ENCODE measurements at places on chromosomes 6 and 20. TPM values are rescaled to one million over a fixed set of nuclear protein-coding genes. Genes with fewer than 3 reads are reported as not detected.
A peak's percentile ranks its signal among the peaks of the same experiment; 100 is the strongest.

RTEL1 gene
- 36.5 TPM for total RNA-seq

GRCh38 chr20:50724851-50725723 is 6.3 kb upstream of the PARD6B start:
- DNase-seq = peak; percentile 36
- H3K36me3 ChIP-seq = no peaks in the 10 kb centered on the region
- H3K27me3 ChIP-seq = no peaks in the 10 kb centered on the region
- no peak overlapping the region for H3K4me3 ChIP-seq
- H3K4me1 ChIP-seq = peaks cover 2% of the 10 kb centered on the region

DNA sequence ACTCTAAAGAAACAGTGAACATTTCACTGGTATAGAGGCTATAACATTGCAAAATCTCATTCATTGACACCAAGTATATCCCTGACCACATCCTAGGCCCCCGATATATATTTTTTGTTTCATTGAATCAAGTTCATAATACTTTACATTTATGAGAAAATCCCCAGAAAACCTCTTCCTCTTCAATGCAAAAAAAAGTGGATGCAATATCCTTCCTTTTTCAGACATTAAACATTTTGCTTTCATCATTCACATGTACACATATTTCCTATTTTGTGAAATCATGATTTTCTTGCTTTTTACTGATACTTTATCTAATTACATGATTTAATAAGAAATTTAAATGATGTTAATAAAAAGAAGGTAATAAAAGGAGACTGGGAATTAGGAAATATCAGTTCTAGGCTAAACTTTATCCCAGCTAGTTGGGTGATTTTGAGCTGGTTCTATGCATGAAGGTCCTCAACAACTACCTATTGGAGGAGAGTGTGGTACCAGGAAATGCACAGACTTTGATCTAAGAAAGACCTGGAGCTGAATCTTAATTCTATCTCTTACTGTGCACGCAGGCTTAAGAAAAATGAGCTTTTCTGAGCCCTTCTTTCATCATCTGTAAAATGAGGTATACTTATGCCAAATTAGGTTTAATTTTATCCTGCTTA is 4.9 kb downstream of the SYNE1 start:
- no peaks in the 10 kb centered on the region for H3K36me3 ChIP-seq
- no peak overlapping the region for H3K27ac ChIP-seq
- H3K4me3 ChIP-seq = no peak overlapping the region

DNA sequence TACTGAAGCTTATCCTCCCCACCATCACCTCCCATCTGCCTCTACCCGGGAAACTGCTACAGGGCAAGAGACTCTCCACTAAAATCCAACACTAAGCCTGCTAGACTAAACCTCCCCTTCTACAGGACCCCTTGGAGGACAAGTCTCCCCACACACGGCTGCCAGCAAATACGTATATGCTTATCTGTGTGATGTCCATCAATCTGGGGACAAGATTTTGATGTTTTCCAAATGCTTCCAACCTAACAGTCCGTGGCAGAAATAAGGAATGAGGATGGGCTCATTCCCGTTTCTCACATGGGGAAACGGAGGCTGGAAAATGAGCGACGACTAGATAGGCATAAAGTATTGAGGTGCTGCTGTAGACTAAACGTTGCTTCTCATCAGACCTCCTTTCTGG is 1.8 kb downstream of the KCNK5 start:
- no peak for DNase-seq
- no peaks in the 10 kb centered on the region for H3K27me3 ChIP-seq
- peak overlapping the region; percentile 90 for H3K4me3 ChIP-seq
- H3K4me1 ChIP-seq = peaks cover 30% of the 10 kb centered on the region
- H3K27ac ChIP-seq = no peak overlapping the region

- DNase-seq = no peak
- no peak overlapping the region for H3K4me3 ChIP-seq
- H3K27ac ChIP-seq = no peak overlapping the region
- H3K4me1 ChIP-seq = no peaks in the 10 kb centered on the region
- H3K27me3 ChIP-seq = no peaks in the 10 kb centered on the region
These were observed 79.2 kb downstream of the STXBP5 start for GRCh38 chr6:147283460-147283859.

DNA sequence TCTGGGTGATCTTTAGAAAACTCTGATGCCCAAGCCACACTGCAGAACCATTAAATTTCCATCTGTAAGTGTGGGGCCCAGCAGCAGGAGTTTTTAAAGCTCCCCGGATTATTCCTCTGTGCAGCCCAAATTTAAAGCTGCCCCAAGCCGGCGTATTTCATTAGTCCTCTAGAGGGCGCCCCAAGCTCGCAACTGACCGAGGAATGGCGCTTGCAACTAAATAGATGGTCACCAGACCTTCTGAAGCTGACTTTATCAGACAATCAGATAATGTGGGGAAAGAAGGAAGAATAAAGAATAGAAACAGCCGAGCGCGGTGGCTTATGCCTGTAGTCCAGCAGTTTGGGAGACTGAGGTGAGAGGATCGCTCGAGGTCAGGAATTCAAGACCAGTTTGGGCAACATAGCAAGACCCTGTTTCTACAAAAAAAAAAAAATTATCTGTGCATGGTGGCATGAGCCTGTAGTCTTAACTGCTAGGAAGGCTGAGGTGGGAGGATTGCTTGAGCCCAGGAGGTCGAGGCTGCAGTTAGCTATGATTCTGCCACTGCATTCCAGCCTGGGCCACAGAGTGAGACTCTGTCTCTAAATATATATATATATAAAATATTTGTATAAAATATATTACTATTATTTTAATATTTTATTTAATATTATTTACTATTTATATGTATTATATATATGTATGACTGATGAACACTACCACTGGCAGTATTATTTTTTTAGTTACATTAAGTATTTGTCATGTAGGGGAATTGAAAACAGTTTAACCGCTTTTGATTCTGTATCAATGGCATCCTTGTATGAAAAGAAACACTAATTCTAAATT is 56.0 kb downstream of the OTOR start:
- DNase-seq = peak; percentile 67
- no peak overlapping the region for H3K27ac ChIP-seq
- no peak overlapping the region for H3K4me3 ChIP-seq
- no peaks in the 10 kb centered on the region for H3K36me3 ChIP-seq
- peaks cover 2% of the 10 kb centered on the region for H3K4me1 ChIP-seq

GRCh38 chr20:22305381-22305780 is 279.0 kb downstream of the FOXA2 start:
- DNase-seq = no peak
- no peak overlapping the region for H3K27ac ChIP-seq
- no peaks in the 10 kb centered on the region for H3K4me1 ChIP-seq
- H3K36me3 ChIP-seq = no peaks in the 10 kb centered on the region

- peak; percentile 28 for DNase-seq
- no peak overlapping the region for H3K4me3 ChIP-seq
- H3K4me1 ChIP-seq = no peaks in the 10 kb centered on the region
- H3K27me3 ChIP-seq = no peaks in the 10 kb centered on the region
- no peak overlapping the region for H3K27ac ChIP-seq
These were observed 197.0 kb downstream of the DLL1 start for GRCh38 chr6:170093658-170094596.

DNA sequence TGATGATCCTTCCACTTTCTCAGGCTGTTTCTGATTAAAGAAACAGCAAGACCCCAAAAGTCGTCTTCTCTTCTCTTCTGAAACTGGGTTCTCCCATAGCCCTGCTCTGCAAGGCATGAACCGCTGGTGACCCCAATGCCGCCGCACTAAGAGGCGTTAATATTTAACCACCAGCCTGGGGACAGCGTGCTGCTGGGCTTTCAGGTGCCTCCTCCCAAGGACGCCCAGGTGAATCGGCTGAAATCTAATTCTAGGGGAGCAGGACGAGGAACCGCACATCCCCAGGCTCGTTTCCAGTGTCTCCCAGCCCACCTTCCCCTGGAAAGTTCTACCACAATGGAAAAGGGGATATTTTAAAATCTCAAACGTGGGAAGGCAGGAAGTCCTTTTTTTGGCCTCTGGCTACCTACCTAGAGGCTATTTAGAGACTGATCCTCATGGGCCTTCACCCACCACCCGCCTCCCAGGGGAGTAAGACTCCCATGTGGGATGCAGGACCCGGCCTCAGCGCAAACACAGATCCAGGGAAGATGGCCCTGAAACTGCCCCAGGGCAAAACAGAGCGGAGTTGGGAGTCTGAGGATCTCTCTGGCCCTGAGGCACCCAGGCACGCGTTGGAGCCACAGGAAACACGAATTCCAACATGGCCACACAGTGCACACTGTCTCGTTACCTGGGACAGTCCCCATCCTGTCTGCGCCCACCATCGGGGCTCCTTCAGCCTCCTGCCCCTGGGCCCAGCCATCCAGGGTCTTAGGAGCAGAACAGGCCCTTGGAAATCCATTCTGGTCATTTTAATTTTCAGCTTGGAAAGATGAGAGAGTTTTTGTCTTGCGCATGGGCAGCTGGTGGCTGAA is 56.2 kb downstream of the BMP7 start:
- H3K4me3 ChIP-seq = no peak overlapping the region
- peaks cover 2% of the 10 kb centered on the region for H3K36me3 ChIP-seq
- DNase-seq = no peak
- peaks cover 4% of the 10 kb centered on the region for H3K4me1 ChIP-seq
- no peaks in the 10 kb centered on the region for H3K27me3 ChIP-seq

- no peak overlapping the region for H3K27ac ChIP-seq
- no peak overlapping the region for H3K4me3 ChIP-seq
- H3K36me3 ChIP-seq = no peaks in the 10 kb centered on the region
- H3K4me1 ChIP-seq = no peaks in the 10 kb centered on the region
These were observed 16.1 kb upstream of the CDK19 start for GRCh38 chr6:110831405-110831804.

- H3K27ac ChIP-seq = no peak overlapping the region
- DNase-seq = no peak
- H3K27me3 ChIP-seq = no peaks in the 10 kb centered on the region
- no peaks in the 10 kb centered on the region for H3K36me3 ChIP-seq
These were observed 105.0 kb upstream of the DUSP22 start for GRCh38 chr6:187210-187861.

- no peak overlapping the region for H3K27ac ChIP-seq
- no peaks in the 10 kb centered on the region for H3K27me3 ChIP-seq
- H3K4me1 ChIP-seq = peaks cover 17% of the 10 kb centered on the region
- H3K36me3 ChIP-seq = no peaks in the 10 kb centered on the region
These were observed 102.2 kb upstream of the ADGRF1 start for GRCh38 chr6:47144306-47144705.

GRCh38 chr6:166463359-166464067 is 80.8 kb upstream of the MPC1 start:
- no peaks in the 10 kb centered on the region for H3K27me3 ChIP-seq
- no peaks in the 10 kb centered on the region for H3K4me1 ChIP-seq
- H3K36me3 ChIP-seq = peaks cover 9% of the 10 kb centered on the region
- no peak overlapping the region for H3K27ac ChIP-seq
- no peak for DNase-seq

DNA sequence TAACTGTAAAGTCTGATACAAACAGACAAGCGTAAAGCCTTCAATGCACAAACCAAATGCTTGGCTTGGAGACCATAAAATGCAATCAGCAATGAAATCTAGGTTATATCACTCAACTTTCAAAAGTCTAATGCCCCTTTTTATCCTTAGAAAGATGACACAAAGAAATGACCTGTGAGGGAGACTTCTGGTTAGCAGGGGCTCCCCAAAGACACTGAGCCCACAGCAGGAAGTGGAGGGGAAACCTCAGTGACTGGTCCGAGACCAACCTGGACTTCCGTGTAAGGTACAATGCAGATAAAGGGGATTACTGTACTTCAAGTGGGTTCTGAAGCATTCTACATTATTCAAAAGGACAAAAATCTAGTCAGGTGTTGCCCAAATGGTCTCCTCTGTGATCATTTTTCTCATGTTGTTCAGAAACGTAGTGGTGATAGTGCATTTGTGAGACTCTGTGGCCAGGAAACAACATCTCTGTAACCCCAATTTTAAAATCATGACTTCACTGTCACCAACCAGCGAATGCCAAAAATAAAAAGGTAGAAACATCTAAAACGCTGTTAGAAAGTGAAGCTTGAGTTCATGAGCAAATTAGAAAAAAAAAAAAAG is 88.2 kb downstream of the HIVEP2 start:
- H3K27me3 ChIP-seq = no peaks in the 10 kb centered on the region
- H3K4me1 ChIP-seq = peaks cover 8% of the 10 kb centered on the region
- no peak for DNase-seq
- H3K36me3 ChIP-seq = peaks cover 3% of the 10 kb centered on the region
- no peak overlapping the region for H3K4me3 ChIP-seq

DNA sequence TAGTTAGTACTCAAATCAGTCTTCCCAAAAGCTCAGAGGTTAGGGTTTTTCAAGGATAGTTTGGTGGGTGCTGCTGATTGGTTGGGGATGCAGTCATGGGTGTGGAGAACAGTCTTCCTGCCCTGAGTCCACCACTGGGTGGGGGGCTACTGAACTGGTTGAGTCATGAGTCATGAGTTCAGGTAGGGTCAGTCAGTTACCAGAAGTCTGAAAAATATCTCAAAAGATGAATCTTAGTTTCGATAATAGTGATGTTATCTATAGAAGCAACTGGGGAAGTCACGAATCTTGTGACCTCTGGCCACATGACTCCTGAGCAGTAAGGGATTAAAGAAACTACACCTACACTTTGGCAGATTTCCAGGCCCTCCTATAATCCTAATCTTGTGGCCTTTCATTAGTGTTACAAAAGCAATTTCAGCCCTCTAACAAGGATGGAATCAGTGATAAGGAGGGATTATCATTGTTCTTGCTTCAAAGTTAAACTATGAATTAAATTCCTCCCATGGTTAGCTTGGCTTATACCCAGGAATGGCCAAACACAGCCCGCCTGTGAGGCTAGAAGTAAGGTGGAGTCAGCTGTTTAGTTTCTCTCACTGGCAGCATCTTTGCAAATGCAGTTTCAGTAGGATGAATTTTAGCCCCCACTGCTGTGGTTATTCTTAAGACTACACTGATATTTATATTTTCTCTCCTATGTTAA is 33.3 kb upstream of the NKAIN2 start:
- no peaks in the 10 kb centered on the region for H3K36me3 ChIP-seq
- no peaks in the 10 kb centered on the region for H3K27me3 ChIP-seq
- no peak overlapping the region for H3K27ac ChIP-seq
- 0 out of 2 replicates have a peak overlapping the region, but pooled peaks have one; percentile 22 for H3K4me3 ChIP-seq

DNA sequence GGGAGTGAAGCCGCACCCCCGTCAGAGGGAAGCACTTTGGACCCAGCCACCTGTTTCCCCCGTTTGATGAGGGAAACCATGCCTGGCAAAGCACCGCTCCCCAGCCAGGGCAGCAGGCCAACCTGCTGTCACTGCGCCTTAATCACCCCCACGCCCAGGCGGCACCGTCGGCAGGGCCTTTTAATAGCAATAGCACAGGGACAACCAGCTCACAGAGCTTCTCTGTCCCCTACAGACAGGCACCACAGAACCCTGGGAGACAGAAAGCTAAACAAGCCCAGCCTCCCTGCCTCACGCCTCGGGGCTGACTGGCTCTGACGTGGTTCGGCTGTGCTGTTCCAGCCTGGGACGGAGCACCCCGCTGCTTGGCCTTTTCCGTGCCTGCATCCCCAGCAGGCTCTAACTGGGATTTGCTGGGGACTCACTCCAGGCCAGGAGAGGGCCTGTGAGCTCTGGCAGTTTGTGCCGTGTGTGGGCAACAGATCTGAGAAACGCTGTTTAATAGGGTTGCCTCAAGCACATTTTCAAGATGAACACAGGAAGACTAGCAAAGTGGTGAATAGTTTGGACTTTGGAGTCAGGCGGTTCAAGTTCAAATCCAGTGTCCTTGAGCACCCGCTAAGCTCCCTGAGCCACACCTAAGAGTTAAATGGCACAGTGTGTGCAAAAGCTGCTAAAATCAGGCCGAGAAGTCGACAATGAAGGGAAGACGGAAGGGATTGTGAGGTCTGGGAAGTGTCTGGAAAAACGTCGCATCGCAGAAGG is 223.8 kb downstream of the NRN1 start:
- no peak overlapping the region for H3K27ac ChIP-seq
- no peak overlapping the region for H3K4me3 ChIP-seq
- no peaks in the 10 kb centered on the region for H3K4me1 ChIP-seq
- no peak for DNase-seq

GRCh38 chr6:3847521-3847920 is 1.7 kb upstream of the FAM50B start:
- H3K36me3 ChIP-seq = 0 out of 2 replicates have a peak, but pooled peaks cover 6% of the 10 kb centered on the region
- 0 out of 2 replicates have a peak, but pooled peaks cover 3% of the 10 kb centered on the region for H3K4me1 ChIP-seq
- H3K4me3 ChIP-seq = no peak overlapping the region
